ENCODE measurements at places on chromosomes 4 and X.

- no peak for DNase-seq
Measured at GRCh38 chr4:89172865-89173264, 61.5 kb downstream of the TIGD2 start.

GRCh38 chr4:31275906-31276305 lies 555.7 kb downstream of the PCDH7 start:
- DNase-seq, result no peak

GRCh38 chrX:17601441-17602200 lies 135.7 kb upstream of the SCML1 start:
- no peak for DNase-seq

DNA sequence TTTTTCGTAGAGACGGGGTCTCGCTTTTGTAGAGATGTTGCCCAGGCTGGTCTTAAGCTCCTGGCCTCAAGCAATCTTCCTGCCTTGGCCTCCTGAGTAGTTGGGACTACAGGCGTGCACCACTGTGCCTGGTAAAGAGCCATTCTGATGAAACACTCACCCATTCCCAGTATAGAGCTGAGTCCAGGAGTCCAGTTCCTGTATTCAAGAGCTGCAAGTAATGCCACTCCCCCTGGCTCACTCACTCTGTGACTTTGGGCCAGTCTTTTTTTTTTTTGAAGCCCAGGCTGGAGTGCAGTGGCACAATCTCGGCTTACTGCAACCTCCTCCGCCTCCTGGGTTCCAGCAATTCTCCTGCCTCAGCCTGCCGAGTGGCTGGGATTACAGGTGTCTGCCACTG lies 3.5 kb downstream of the CCDC22 start:
- DNase-seq, result no peak

DNA sequence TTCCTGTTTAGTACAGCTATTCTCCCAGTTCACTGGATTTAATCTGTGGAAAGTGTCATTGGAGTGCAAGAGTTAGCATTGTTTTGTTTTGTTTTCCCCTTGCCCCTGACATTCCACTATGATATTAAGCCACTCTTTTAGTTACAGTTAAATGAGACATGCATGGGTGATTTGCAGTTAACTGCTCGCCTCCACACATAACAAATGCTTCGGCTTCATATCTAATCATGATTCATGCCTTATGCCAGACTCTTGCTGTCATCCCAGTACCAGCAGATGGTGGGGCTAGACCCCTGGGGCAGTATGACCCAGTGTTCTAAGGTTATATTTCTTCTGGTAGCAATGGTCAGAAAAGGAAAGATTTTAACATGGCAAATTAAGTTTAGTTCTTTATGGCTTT lies 80.1 kb downstream of the RAP1GDS1 start:
- no peak for DNase-seq

DNA sequence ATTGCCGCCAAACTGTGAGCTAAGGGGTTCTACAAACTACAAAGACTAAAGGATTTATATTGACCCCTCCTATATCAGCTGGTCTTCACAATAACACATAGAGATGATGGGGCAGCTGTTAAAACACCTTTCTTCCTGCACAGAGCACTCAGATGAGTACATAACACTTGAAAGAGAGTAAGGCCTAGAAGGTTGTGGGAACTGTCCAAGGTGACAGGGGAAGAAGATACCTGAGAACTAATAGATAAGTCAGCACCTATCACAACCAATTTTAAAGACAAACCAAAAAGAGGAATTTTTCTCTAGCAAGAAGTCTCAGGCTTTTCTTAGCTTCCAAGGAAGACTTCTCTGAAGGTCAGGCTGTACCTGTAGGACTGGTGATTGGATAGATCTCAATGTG lies 19.1 kb upstream of the CXCL6 start:
- no peak for DNase-seq

- no peak for DNase-seq
Measured at GRCh38 chr4:152232271-152232670, 303.6 kb downstream of the FBXW7 start.

- no peak for DNase-seq
Measured at GRCh38 chrX:97790850-97791249, 907.1 kb downstream of the RPA4 start.

GRCh38 chrX:71941776-71942175 lies 31.1 kb downstream of the NHSL2 start:
- peak; percentile 65 for DNase-seq

- DNase-seq, result no peak
Measured at GRCh38 chr4:169791062-169791461, 33.3 kb upstream of the HPF1 start.

DNA sequence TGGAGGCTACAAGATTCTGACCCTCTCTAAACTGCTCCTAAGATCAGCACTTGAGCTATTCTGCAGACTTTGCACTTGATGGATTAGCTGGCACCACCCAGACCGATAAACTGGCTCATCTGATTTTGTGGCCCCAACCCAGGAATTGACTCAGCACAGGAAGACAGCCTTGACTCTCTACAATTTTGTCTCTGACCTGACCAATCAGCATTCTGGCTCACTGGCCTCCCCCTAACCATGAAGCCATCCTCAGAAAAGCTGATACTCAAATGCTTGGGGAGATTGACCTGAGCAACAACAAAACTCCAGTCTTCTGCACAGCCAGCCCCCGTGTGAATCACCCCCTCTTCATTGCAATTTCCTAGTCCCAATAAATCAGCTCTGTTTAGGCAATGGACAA lies 195.4 kb upstream of the PPP1R2C start:
- DNase-seq, result no peak

GRCh38 chr4:164116286-164116685 lies 621.8 kb downstream of the TMA16 start:
- no peak for DNase-seq

DNA sequence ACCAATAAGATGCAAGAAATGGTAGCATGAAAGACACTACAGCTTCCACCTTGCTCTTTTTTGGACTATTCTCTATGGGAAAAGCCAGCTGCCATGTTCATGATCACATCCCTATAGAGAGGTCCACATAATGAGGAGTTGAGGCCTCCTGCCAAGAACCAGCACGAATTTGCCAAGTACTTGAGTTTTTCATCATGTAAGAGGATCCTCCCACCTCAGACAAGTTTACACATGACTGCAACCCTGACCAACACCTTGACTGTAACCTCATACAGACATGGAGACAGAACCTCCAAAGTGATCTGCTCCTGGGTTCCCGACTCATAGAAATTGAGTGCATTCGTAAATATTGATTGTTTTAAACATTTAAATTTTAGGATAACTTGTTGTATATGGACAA lies 135.2 kb upstream of the TSPAN5 start:
- DNase-seq, result no peak

GRCh38 chr4:166957451-166957850 lies 276.8 kb downstream of the SPOCK3 start:
- no peak for DNase-seq

DNA sequence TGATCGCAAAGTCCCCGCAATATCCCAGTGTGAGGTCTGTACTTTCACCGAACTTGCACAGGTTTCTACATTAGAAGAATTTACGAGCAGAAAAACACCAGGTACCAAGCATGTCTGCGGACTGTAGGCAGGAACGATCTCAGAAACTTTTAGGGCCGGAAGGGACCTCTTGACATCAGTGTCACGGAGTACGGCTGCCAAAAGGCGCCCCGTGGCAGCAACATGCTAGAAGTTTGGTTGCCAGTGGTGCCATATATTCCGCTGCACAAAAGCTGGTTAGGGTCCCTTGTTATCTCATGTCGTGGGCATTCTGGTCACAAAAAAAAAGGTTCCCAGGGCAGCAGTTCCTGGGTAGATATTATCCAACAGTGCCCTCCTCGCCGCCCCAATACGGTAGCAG lies 61.0 kb upstream of the DCAF8L1 start:
- DNase-seq, result no peak

GRCh38 chr4:83866834-83867621 lies 331.1 kb downstream of the GPAT3 start:
- DNase-seq, result no peak

DNA sequence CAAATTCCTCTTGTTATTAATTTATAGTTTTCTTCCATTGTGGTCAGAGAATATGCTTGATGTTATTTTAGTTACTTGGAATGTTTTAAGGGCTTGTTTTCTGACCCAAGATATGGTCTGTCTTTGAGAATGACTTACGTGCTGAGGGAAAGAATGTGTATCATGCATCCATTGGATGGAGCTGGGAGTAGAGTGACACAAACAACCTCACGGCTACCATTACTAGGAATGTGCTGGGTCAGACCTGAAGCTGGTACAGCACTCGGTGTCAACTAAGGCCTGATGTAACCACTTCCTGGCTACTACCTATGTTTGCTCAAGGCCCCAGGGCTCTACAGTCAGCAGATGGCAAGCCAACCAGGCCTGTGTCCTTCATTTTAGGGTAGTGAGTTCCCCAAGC lies 257.8 kb downstream of the FAT4 start:
- DNase-seq, result no peak

GRCh38 chr4:80897537-80898303 lies 132.8 kb upstream of the BMP3 start:
- DNase-seq, result no peak

DNA sequence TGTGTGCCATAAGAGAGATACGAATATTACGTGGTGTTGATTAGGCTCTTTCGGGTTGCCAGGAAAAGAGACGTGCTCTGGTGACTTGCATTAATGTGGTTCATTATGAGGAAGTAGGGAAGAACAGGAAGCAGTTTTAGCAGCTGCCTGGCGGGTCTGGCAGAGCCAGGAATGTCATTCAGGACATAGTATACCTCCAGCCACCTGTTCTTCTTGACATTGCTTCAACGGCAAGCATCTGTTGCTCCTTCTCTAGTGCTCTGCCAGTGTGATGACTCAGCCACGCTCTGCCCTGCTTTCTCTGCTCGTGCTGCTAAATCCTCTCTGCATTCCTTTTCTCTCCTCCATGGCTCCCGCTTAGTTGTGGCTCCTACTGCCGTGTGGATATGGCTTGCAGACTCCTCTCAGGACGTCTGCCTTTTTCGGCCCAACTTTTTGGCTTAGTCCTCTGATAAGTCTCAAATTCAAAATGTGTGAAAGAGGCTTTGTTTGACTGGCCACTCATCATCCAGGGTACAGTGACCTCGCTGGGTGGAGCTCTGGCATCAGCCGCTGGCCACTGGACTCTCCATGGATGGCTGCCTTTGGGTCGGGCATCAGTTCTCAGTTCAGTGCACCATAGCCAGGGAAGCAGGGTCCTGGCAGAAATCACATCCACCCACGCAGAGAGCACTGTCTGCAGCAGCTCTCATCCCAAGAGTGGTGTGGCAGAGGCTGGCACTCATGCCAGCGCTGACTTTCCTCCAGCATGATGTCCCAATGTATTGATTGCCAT lies 89.3 kb upstream of the KLF3 start:
- peak; percentile 65 for DNase-seq
